ENCODE measurements at places on chromosomes 13 and 19. TPM values are rescaled to one million over a fixed set of nuclear protein-coding genes. Genes with fewer than 3 reads are reported as not detected.

NKPD1 gene
- total RNA-seq = 0.05 TPM

PRRG2 gene
- total RNA-seq = 1.1 TPM

WDR62 gene
- total RNA-seq = 9.1 TPM

IGFL2 gene
- not detected for total RNA-seq

SHISA7 gene
- not detected for total RNA-seq

SIGLEC14 gene
- total RNA-seq = 0.27 TPM

NLRP4 gene
- not detected for total RNA-seq

FUT1 gene
- 6.6 TPM for total RNA-seq

CAPN12 gene
- not detected for total RNA-seq

MYH14 gene
- 0.27 TPM for total RNA-seq

CLPTM1 gene
- total RNA-seq = 58.2 TPM

B3GNT8 gene
- 1.5 TPM for total RNA-seq

Data from mammary microvascular endothelial cell (primary cell).